ENCODE measurements at places on chromosomes 1 and 21. TPM values are rescaled to one million over a fixed set of nuclear protein-coding genes. Genes with fewer than 3 reads are reported as not detected.

GRCh38 chr1:108692724-108693655 is 880 bp downstream of the PRPF38B start:
- H3K36me3 ChIP-seq: no peaks in the 10 kb centered on the region
- no peaks in the 10 kb centered on the region for H3K27me3 ChIP-seq
- peak; percentile 21 for DNase-seq
- peak overlapping the region; percentile 89 for H3K4me3 ChIP-seq
- peaks cover 2% of the 10 kb centered on the region for H3K4me1 ChIP-seq

- H3K4me1 ChIP-seq: peaks cover 2% of the 10 kb centered on the region
- no peaks in the 10 kb centered on the region for H3K36me3 ChIP-seq
- no peaks in the 10 kb centered on the region for H3K27me3 ChIP-seq
- DNase-seq: peak; percentile 37
Measured at GRCh38 chr1:182674346-182675246, 9.8 kb downstream of the RGS8 start.

The PFKFB2 gene
- total RNA-seq: 9.7 TPM

GRCh38 chr1:3319874-3320245 is 134.6 kb upstream of the ARHGEF16 start:
- no peak overlapping the region for H3K27ac ChIP-seq
- no peak overlapping the region for H3K4me3 ChIP-seq
- no peaks in the 10 kb centered on the region for H3K36me3 ChIP-seq
- H3K27me3 ChIP-seq: no peaks in the 10 kb centered on the region

- no peak overlapping the region for H3K27ac ChIP-seq
- no peak for DNase-seq
- no peaks in the 10 kb centered on the region for H3K36me3 ChIP-seq
- peaks cover 3% of the 10 kb centered on the region for H3K4me1 ChIP-seq
- no peak overlapping the region for H3K4me3 ChIP-seq
- H3K27me3 ChIP-seq: no peaks in the 10 kb centered on the region
Measured at GRCh38 chr1:64882574-64883255, 83.6 kb downstream of the JAK1 start.

All from ovary (tissue), 10 donors.